Lung (tissue), 17 donors: ENCODE measurements at places on chromosomes 12 and 14.

- DNase-seq = peak; percentile 77
Observed at GRCh38 chr12:121610239-121611149, 15.8 kb upstream of the ORAI1 start.

DNA sequence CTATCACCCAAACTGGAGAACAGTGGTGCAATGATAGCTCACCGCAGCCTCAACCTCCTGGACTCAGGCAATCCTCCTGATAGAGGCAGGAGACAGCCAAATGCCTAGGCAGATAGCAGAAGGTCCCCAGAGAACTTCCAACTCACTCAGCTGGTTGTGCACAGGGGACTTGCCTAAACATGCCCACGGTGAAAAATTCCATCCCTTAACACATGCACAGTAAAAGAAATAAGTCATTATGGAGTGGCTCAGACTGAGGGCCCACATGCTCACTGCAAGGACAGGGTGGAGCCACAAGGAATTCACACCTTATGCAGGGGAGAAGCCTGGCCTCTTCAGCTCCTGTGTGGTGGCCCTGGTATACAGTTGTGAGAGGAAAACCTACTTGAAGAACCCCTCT lies 525.8 kb upstream of the ATP2B1 start:
- DNase-seq = no peak

GRCh38 chr12:1993871-1994371 lies 10.3 kb downstream of the DCP1B start:
- peak; percentile 96 for DNase-seq

GRCh38 chr12:92378682-92379479 lies 233.2 kb upstream of the BTG1 start:
- no peak for DNase-seq

DNA sequence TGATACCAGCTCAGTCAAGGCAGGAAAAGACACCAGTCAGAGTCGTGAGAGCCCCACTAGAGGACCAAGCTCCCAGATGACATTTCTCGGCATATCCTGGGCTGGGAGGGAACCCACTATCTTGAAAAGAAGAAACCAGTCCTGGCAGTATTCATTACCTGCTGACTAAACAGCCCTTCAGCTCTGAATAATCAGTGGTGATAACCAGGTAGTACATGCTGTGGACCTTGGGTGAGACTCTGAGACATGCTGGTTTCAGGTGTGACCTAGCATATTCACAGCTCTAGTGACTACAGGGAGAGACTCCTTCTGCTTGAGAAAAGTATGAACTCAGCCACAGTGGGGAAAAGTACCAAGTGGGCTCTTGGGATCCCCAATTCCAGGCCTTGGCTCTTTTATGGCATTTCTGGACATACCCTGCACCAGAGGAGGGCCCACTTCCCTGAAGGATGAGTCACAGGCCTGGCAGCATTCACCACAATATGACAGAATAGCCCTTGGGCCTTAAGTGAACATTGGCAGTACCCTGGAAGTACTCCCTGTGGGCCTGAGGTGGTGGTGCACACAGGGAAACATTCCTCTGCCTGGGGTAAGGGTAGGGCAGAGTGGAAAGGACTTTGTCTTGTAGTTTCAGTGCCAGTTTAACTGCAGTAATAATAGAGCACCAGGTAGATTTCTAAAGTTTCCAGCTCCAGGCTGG lies 82.6 kb upstream of the SLC38A4 start:
- DNase-seq = no peak

DNA sequence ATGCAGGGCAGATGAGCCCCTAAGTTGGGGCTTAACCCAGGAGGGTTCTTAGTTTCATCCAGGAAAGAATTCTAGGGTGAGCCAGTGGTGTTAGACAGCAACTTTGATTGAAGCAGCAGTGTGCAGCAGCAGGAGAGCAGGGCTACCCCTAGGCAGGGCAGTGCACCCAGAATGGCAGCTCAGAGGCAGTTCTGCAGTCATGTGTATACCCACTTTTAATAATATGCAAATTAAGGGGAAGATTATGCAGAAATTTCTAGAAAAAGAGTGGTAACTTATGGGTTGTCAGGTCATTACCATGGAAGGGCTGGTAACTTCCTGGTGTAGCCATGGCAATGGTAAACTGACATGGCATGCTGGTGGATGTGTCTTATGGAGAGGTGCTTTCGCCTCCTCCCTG lies 297.5 kb downstream of the PCNX1 start:
- DNase-seq = no peak

DNA sequence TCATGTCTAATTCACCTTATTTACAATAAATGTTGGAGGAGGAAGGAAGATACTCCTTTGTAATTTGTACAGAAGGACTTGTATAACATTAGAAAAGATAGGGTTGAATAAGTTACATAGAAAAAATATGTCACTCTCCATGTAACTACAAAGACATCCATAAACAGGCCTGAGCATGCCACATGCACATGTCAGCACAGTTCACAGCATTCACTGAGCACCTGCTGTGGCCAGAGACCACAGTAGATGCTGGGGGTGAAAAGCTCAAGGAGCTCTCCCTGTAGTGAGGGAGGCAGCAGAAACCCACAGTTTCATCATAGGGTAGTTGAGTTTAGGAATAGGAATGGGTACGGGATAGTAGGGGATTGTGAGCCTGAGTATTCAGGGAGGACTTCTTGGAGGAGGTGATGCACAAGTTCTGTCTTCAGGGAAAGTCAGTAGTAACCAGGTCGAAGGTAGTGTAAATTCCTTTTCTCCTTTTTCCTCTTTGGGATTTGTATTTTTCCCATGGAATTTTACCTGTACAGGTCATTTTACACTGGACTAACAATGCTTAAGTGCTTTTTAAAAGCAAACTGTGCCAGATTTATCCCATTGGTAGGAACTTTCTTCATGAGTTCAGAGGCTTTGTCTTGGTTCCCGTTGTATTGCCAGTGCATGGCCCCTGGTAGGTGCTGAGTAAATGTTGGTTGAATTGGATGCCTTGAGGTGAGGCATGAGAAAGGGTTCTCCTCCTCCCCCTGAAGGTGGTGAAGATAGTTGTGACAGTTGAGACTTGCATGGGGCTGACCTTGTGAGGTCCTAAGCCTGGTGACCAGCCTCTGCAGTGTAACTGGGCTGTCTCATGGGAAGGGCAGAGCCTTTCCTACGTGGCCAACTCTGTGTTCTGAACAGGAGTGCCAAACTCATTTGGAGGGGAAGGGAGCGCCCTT lies 20.2 kb downstream of the PRKCH start:
- DNase-seq = no peak

DNA sequence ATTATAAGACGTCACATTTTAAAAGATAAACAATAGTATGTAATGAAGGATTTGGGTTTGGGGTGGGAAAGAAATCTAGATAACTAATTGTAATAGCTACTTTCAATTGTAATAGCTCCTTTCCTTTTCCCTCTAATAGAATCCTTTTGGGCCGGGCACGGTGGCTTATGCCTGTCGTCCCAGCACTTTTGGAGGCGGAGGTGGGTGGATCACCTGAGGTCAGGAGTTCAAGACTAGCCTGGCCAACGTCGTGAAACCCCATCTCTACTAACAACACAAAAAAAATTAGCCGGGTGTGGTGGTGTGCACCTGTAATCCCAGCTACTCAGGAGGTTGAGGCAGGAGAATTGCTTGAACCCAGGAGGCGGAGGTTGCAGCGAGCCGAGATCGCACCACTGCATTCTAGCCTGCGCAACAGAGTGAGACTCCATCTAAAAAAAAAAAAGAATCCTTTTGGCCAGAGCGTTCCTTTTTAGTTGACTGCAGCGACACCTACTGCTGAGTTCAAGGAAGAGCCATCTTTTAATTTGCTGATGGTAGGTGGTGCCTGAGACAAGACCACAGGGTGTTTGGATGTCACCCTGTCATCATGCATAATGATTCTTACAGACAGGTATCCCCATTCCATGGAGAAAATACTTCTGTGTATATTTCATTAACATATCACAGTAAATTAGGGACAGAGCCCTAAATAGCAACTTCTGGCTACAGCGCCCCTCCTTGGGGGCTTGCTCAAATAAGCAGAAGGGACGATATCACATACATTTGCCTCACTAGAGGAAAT lies 79.5 kb downstream of the ARMH4 start:
- DNase-seq = peak; percentile 63

DNA sequence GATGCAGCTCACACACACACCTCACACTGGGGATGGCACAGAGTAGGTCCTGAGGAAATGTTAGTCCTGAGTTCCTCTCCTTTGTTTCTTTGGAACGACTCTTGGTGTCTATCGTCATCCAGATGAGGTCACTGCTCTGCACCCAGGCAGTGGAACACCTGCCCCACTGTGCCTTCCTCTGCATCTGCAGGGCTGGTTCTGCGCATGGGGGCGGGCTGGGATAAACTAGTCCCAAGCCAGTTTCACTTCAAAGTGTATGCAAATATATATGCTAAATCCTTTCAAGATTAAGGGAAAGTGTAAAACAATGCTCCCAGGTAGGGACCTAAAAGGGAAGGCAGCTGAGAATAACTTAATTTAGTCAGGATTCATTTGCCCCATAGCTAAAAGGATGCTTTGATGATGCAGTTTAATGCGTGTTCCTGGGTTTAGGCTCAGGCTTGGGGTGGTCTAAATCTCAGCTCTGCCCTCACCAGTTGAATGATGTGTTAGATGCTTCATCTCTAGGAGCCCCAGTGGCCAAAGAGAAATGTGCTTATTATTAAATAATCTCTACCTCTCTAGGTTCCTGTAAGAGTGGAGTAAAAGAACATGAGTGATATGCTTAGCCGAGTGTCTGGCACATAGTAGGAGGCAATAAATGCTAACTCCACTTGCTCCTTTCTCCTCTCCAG lies 47.1 kb upstream of the OVCH1 start:
- DNase-seq = no peak

DNA sequence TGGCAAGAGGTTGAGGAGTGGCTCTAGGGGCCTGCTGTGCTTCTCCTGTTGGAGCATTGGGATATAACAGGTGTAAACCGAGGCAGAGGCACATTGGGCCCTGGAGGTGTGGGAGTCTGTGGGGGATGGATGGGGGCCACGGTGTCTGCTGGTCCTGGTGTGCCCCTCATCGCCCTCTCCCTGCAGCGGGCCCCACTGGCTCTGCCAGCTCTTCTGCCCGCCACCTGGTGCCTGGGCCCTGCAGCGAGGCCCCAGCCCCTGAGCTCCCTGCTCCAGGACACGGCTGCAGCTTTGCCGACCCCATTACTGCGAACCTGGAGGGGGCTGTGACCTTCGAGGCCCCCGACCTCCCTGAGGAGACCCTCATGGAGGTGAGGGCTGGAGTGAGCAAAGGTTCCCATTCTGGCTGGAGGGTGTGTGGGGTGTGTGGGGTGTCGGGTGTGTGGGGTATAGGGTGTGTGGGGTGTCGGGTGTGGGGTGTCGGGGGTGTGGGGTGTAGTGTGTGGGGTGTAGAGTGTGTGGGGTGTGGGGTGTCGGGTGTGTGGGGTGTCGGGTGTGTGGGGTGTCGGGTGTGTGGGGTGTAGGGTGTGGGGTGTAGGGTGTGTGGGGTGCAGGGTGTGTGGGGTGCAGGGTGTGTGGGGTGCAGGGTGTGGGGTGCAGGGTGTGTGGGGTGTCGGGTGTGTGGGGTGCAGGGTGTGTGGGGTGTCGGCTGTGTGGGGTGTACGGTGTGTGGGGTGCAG lies 10.6 kb upstream of the PUS1 start:
- DNase-seq = no peak

- DNase-seq = no peak
Observed at GRCh38 chr14:104750056-104750752, 2.7 kb upstream of the SIVA1 start.

- DNase-seq = no peak
Observed at GRCh38 chr12:78375461-78375860, 489.1 kb upstream of the SYT1 start.

- peak; percentile 83 for DNase-seq
Observed at GRCh38 chr14:60648934-60649874, at the start of gene SIX1. SIX1 (minus strand) TSS chr14:60649477; CDS start chr14:60649189, 288 bp downstream.

GRCh38 chr12:57628280-57629191 lies 4.5 kb downstream of the B4GALNT1 start:
- no peak for DNase-seq

- DNase-seq = no peak
Observed at GRCh38 chr14:100604121-100604501, 16.9 kb upstream of the BEGAIN start.

DNA sequence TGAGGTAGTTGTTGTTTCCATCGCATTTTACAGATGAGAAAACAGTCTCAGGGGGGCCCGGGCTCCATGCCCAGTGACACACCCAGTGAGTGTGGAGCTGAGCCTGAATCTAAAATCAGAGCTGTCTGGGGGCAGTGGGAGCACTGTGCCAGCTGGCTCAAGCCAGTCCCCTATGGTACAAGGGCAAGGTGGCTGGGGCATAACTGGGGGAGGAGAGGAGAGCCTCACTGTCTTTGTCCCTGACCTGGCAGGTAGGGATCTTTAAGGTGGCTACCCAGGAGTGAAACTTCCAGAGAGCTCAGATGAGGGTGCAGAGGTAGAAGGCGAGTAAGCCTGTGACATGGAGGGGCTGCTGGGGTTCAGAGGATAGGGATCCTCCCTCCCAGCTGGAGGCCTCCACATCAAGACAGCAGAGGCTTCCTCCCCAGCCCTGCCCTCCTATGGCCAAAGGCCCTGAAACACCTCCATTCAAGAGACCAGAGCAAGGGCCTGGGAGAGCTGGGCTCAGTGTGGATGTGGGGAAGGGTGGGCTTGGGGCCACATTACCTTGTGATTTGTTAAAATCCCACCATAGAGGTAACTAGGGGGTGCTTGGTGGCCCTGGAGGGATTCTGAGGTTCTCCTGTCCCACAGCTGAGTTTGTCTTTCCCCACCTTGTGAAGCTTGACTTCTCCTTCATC lies 33.1 kb downstream of the ASCL4 start:
- no peak for DNase-seq

DNA sequence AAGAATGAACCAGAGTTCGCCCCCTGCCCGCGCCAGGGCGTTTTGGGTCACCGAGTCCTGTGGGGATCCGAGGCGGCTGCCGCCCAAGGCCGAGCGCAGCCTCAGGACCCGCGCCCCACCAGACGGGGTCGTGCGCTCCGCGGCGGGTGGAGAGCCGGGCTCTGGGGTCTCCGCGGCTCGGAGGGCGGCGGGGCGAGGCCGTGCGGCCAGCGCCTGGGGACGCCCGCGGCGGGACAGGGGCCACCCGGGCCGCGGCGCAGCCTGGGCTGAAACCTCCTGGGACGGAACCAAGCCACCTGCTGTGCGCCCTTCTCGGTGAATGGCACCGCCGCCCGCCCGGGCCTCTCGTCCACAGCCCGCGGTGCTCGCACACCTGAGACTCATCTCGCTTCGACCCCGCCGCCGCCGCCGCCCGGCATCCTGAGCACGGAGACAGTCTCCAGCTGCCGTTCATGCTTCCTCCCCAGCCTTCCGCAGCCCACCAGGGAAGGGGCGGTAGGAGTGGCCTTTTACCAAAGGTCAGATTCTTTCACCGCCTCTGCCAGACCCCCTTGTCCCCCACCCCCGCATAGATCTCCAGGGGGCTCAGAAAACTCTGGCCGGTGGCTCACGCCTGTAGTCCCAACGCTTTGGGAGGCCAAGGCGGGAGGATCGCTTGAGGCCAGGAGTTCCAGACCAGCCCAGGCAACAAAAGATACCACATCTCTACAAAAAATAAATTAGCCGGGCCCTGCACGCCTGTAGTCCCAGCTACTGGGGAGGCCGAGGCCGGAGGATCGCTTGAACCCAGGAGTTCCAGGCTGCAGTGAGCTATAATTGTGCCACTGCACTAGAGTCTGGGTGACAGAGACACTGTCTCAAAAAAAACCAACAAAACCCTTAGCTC lies 901 bp downstream of the B3GNT4 start:
- DNase-seq = no peak

GRCh38 chr12:69028941-69029729 lies 96.2 kb upstream of the CPM start:
- DNase-seq = no peak

GRCh38 chr12:1619587-1619986 lies 9.4 kb upstream of the WNT5B start:
- peak; percentile 26 for DNase-seq
